ENCODE measurements at places on chromosomes 4 and X. TPM values are rescaled to one million over a fixed set of nuclear protein-coding genes. Genes with fewer than 3 reads are reported as not detected.

SFRP2 gene
- total RNA-seq = 1.8 TPM

CT45A10 gene
- total RNA-seq = not detected

USP17L5 gene
- not detected for total RNA-seq

PNMA5 gene
- total RNA-seq = not detected

FOXO4 gene
- 6.9 TPM for total RNA-seq

SRD5A3 gene
- 5.0 TPM for total RNA-seq

ZBTB49 gene
- 3.5 TPM for total RNA-seq

RAB28 gene
- total RNA-seq = 17.7 TPM

RNF175 gene
- total RNA-seq = 0.26 TPM

BEX5 gene
- total RNA-seq = not detected

GPRASP2 gene
- total RNA-seq = 24.6 TPM

FAM114A1 gene
- total RNA-seq = 270 TPM

BEND2 gene
- not detected for total RNA-seq

COX7B2 gene
- not detected for total RNA-seq

CCNA2 gene
- 1.3 TPM for total RNA-seq

TLR8 gene
- total RNA-seq = not detected

STARD8 gene
- total RNA-seq = 1.5 TPM

Data from fibroblast of lung (primary cell).